ENCODE measurements at places on chromosomes 6 and 20.

GRCh38 chr6:137552809-137553208 is 58.6 kb upstream of the OLIG3 start:
- DNase-seq: no peak

DNA sequence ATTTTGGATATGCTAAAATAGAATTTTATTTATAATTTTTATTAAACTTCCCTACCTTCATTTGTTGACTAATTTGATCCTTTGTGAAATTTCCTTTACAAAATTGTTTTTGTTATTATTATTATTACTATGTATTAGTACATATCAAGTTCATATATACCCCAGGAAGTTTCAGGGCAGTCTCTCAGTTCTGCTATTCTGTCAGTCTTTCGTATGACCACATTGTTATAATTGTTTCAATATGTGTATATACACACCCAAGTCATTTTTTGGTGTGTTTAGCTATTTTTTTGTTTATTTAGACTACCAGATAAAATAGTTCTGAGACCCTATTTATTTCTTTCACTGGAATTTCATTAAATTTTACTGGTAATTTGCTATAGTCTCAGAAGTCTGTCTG is 72.1 kb downstream of the NKAIN2 start:
- no peak for DNase-seq

- no peak for DNase-seq
Observed at GRCh38 chr20:53124075-53124551, 152.0 kb downstream of the TSHZ2 start.

GRCh38 chr6:15505463-15505918 is 157.3 kb downstream of the DTNBP1 start:
- DNase-seq: peak; percentile 53

GRCh38 chr6:3456395-3456897 is 404 bp downstream of the SLC22A23 start:
- no peak for DNase-seq

DNA sequence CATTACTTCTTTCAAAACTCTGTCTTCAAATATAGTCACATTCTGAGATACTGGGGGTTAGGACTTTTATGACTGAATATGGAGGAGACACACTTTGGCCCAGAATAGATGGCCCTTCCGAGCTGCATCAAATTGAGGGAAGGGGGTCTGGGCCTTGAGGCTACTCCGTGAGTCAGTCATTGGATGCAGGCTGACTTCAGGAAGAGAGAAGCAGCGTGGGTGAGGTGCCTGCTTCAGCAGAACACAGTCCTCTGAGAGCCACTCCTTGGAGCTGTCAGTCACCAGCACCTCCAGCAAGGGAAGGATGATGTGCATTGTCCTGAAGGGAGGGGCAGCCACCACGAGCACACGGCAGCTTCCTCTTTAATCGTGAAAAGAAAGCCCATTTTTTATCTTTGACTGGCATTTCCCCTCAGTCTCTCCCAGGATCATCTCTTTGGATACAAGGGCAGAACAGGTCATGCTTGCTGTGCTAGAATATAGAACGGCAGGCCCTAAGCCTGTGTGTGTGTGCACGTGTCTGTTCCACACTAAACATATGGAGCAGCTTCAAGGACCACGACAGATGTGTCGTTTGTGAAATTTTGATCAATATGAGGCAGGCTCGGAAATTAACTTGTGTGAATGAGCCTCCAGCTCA is 721.6 kb downstream of the KIF16B start:
- no peak for DNase-seq

DNA sequence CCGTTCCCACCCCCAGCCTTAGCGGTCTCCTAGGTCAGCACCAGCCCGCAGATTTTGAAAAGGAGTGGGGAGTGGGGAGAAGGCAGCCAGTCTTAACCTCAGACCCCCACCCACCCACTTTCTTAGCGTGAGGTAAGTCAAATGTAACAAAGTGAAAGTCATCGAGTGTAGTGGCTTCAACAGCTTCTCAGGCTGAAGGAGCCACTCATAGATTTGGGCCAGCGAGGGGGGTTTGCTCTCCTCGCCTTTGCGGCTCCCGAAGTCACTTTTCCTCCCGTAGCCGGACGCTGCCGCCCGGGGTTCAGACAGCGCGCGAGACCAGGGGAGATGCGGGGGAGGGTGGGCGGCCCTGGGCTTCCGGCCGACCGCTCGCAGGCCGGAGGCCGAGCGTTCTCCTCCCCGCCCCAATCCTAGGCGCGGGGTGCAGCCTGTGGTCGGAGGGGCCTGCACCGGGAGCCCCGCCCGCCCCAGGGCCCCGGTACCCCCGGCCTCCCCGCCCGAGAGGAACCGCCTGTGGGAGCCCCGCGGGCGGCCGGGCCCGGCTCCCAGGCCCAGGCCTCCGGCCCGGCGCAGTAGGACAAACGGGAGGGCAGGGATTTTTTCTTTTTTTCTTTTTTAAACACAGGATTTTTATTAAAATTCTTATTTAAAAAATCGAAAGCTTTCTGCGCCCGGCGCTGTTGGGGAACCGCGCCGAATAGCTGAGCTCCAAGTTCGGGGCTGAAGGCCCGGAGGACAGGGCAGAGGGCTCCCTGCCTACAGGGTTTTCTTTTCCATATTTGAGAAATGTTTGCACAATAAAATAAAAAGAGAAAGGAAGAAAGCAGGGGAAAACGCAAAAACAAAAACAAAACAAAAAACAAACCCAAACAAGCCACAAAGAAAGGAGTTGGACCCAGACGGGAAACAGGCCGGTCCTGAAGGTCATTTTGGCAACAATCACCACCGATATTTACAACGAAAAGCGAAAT is 3.2 kb downstream of the NKX2-2 start:
- DNase-seq: no peak

GRCh38 chr6:40011844-40012243 is 77.6 kb upstream of the MOCS1 start:
- no peak for DNase-seq

DNA sequence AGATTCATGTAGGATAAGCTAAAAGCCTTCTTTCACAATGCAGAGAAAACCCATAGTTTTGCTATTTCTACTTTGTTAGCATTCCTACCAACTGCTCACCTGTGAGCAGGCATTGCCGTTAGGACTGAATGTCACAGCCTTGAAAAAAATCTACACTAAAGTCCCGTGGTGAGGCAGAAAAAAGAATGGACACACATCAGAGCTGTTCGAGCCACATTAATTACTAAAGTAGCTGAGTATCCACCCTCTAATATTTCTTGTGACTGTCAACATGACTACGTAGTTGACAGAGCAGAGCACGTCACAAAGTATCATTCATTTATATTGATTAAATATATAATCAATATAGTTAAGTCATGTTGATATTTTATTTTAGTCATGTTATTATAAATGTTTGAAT is 10.1 kb downstream of the HDGFL1 start:
- DNase-seq: no peak

DNA sequence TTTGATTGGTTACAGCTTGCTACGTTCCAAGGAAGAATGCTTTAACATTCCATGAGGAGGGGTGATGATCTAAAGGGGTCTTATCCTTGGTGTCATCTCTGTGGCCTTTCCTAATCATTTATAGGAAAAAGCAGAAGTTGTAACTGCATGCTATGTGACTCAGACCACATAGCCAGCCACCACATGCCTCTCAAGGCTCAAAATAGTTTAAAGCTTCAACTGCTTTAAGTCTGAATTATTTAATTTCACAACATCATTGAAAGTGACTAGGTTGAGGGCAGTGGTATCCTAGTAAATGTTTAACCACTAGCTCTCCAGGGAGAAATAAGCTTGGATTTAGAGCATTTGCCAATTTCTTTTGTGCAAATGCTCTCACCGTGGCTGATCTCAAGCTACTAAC is 29.7 kb downstream of the MC3R start:
- no peak for DNase-seq

DNA sequence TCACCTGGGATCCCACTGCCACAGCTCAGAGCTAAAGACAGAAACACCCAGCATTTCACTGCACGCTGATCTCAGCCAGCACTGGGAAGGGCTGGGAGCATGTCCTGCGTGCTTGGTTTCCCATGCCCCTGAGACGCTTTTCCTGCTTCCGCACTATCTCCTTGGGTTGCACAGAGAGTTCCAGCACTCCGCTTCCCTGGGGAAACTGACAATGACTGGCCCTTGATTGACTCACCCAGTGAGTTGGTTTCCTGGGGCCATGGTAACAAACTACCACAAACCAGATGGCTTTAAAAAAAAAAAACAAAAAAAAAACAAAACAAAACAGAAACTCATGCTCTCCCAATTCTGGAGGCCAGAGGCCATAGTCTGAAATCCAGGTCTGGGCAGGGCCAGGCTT is 14.8 kb upstream of the MAS1L start:
- DNase-seq: peak; percentile 5

GRCh38 chr20:20755231-20755630 is 42.8 kb upstream of the RALGAPA2 start:
- DNase-seq: no peak

GRCh38 chr20:54174457-54175175 is 830 bp upstream of the CYP24A1 start:
- DNase-seq: no peak

DNA sequence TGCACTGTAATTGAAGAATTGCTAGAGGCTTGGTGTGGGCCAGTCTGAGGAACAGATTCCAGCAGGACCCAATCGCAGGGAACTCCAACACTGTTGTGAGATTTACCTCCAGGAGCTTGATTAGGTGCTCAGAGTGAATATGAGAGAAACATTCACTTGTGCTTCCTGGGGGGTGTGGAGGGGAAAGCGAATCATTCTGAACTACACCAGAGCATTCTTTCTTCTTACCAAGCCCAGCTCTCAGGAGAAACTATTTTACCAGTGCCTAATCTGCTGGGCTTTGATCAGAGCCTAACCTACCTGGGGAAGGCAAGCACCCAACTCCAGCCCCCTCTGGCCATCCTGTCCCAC is 7.4 kb upstream of the SIRPB1 start:
- DNase-seq: no peak

DNA sequence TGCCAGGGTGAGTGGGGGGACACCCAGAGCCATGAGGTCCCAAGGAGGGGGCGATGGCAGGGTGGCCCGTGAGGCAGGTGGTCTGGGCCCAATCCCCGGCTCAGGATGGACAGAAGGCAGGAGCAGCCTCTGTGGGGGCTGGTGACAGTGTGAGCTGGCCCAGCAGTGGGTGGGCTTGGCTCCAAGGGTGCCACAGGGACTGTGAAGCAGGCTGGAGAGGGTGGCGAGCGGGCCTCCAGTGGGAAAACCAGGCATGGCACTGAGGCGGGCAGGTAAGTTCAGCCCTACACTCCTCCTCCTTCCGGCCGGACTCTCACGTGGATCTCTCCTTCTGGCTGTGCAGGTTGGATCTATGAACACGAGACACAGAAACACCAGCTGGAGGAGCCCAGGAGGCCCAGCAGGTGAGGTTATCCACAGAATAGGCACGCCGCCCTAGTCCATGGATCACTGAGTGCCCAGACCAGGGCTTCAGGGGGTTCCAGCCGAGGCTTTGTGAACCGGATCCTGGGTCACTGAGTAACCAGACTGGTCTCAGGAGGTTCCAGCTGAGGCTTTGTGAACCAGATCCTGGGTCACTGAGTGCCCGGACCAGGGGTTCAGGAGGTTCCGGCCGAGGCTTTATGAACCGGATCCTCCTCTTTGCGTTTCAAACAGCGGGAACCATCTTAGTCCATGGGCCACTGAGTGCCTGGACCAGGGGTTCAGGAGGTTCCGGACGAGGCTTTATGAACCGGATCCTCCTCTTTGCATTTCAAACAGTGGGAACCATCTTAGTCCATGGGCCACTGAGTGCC is 76.4 kb upstream of the BHLHE23 start:
- DNase-seq: no peak

GRCh38 chr20:19742974-19743639 is 15.0 kb upstream of the RIN2 start:
- no peak for DNase-seq

DNA sequence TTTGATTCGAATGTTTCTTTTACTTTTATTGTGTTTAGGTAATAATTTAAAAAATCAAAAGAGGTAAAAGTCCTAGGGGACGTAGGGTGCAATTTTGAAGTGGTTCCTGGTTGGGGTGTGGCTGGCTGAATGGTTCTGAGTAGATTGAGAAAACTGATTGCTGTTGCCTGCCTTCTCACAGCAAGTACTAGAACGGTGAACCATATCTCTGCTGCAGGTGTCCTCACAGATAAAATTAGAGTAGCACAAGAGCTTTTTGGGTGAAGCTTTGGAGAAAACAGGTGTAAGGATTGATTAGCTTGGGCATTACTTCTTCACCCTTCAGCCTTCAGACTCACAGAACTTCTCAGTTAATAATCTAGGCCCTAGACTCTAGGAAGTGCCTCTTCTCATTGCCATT is 19.8 kb upstream of the GJA10 start:
- DNase-seq: no peak

DNA sequence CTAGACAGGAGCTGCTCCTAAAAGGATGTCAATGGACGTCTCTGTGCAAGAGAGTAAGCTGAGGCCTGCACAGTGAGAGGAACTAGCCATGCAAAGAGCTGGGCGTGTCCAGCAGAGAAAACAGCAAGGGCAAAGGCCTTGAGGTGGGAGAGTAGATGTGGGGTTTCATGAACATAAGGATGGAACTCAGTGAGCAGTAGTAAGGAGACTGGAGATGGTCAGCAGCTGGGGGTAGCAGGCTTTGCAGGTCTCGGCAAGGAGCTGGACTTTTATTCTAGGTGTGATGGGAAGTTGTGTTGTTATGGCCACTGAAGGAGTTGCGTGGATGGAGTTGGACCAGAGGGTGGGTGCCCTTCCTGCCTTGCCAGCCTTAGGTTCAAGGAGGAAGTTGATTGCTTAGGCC is 90.7 kb upstream of the SIRPA start:
- no peak for DNase-seq

DNA sequence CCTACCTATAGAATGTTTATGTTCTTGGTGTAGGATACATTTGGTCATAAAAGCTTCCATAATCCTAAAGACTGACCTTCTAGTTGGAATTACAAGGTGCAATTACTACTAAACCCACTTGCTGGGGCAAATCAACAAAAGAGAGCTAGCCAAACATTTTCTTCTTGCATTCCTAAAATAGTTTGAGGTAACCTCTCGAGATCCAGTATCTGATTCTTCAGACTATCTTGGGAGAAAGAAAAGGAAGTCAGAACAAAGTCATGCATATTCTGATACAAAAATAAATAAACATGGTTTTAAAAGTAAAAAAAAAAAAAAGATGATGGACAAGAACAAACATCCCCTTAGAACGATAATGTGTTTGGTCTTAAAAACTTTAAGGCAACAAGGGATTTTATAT is 294.2 kb upstream of the RSPO3 start:
- no peak for DNase-seq

- DNase-seq: no peak
Observed at GRCh38 chr6:73389854-73390253, 4.8 kb upstream of the DDX43 start.

GRCh38 chr20:44422083-44422482 is 53.6 kb upstream of the TTPAL start:
- DNase-seq: peak; percentile 26
